ENCODE measurements at places on chromosomes 4 and X.

- DNase-seq = no peak
Observed at GRCh38 chrX:105114554-105115130, 105.9 kb downstream of the TEX13A start.

GRCh38 chr4:54527532-54527931 lies 130.2 kb upstream of the KIT start:
- no peak for DNase-seq

DNA sequence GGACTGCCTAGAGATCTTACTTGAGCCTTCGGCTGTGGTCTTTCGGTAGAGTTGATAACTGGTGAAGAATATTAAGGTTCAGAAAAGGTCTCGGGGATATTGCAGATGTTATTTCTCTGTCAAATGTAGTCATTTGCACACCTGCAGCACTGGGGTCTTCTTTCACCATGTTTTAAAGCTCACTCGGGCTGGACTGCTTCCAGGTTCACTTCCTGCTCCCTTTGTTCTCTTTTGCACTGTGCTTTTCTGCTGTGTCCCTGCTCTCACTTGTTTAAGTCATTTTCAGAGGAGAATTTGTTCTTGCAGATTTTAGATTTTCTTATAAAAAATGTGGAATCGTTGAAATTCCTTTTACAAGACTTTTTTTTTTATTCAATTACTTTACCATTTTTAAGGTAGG lies 68.5 kb downstream of the BMPR1B start:
- DNase-seq = no peak

DNA sequence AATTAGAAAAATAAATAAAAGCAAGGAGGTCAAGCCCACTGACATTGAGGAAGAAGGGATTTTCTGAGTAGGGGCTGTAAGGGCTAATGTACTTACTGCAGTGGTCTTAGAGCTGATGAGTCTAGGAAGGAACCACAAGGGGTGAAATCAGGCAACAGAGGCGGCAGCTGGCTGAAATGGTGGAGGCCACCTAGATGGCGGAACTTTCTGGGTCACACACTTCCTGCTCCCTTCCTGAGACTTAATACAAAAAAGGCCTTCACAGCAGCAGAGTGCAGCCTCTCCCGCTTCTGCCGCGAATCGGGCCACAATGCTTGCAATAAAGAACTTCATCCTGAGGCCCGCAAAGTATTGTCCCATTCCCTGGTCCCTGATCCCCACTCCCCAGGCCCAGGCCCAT lies 15.4 kb downstream of the SNX12 start:
- no peak for DNase-seq

DNA sequence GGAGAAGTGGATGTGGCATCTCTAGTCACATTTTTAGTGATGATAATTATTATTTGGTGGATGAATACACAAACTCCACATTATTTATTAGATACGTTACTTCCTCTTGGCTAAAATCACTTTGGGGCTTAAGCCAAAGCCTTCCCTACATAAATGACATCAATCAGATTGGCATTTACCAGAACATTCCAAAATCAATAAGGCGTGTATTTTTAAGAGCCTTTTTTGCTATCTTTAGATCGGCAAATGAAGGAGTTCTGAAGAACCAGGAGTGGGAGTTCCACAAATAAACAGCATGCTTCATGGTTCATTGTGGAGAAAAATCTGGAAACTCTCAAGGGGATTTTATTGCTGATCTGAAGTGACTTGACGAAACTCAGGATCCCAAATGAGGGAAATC lies 89.7 kb downstream of the AMELX start:
- DNase-seq = no peak

- no peak for DNase-seq
Observed at GRCh38 chr4:10243856-10244255, 127.3 kb upstream of the WDR1 start.

- no peak for DNase-seq
Observed at GRCh38 chr4:55830716-55831115, 11.1 kb downstream of the EXOC1L start.

DNA sequence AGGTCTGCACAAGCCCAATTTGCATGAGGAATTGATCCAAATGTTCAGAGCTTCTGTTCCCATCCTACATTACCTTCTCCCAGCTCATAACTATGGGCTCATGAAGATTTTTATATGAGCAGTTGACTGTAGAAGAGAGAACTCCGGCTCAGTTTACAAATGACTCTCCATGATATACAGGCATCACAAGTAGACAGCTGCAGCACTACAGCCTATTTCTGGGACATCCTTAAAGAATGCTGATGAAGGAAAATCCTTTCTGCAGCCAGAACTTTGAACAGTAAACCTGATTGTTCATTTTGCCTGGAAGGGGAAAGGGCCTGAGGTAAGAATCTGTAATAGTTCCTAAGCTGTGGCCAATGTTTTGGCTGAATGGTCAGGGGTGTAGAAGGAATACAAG lies 174.1 kb upstream of the CXCL13 start:
- DNase-seq = no peak

- DNase-seq = no peak
Observed at GRCh38 chr4:114495471-114495928, 103.1 kb upstream of the UGT8 start.

GRCh38 chr4:110211007-110211769 lies 12.8 kb upstream of the ELOVL6 start:
- DNase-seq = peak; percentile 42

- no peak for DNase-seq
Observed at GRCh38 chrX:75963774-75964173, 178.7 kb upstream of the MAGEE2 start.

- no peak for DNase-seq
Observed at GRCh38 chr4:953574-953915, 19.8 kb downstream of the DGKQ start.

DNA sequence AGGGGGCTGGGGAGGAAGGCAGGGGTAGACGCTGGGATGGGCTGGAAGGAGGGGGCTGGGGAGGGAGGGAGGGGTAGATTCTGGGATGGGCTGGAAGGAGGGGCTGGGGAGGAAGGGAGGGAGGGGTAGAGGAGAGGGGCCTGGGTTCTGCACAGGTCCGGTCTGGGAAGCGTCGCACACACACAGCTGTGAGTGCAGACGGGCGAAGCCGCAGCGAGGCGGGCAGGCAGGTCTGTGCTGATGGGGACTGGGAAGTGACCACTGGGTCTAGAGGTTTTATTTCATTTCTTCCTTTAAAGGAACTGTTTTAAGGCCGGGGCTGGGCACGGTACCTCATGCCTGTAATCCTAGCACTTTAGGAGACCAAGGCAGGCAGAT lies 69.1 kb upstream of the MXD4 start:
- no peak for DNase-seq

DNA sequence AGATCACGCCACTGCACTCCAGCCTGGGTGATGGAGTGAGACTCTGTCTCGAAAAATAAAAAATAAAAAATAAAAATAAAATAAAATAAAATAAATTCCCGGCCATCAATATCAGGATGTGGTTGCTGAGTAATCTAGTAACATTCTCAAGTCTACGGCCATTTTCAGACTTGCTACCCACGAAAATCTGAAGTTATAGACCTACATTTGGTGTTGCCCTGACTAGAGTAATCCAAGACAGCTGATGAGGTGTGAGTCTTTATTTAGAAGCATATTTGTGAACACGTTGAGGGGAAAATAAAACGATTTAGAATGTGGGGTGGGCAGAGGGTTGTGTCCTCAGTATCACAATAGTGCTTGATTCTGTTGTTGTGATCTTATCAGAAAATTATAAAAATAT lies 130.2 kb upstream of the MID1 start:
- DNase-seq = no peak

- no peak for DNase-seq
Observed at GRCh38 chr4:41177016-41177415, 37.3 kb downstream of the APBB2 start.

- no peak for DNase-seq
Observed at GRCh38 chrX:78624962-78625909, 33.9 kb downstream of the RTL3 start.

GRCh38 chrX:32867781-32868523 lies 343.4 kb downstream of the DMD start:
- DNase-seq = no peak

DNA sequence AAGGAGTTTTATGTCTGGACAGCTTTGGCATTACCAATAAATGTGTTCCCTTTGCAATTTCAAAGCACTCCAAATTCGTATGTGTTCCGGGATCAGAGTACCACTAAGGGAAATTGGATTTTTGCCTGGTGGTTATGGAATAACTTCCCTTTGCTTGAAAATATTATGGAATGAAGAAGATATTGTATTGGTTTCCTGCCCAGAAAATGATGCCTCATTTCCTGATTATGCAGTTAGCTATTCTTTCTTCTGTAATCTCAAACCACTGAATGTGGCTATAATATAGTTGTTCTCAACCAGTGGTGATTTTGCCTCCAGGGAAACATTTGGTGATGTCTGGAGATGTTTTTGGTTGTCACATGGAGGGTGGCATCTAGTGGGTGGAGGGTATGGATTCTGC lies 142.9 kb downstream of the PCDH7 start:
- no peak for DNase-seq

DNA sequence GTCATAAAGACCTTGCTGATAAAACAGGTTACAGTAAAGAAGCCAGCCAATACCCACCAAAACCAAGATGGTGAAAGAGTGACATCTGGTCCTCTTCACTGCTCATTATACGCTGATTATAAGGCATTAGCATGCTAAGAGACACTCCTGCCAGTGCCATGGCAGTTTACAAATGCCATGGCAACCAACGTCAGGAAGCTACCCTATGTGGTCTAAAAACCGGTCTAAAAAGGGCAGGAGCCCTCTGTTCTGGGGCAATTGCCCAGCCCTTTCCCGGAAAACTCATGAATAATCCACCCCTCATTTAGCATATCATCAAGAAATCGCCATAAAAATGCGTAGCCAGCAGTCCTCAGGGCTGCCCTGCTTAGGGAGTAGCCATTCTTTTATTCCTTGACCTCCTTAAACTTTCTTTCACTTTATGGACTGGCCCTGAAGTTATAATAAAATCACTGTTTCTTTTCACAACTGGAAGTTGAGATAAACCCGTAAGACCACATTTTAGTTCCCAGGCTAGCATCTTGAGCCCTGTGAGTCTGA lies 260.5 kb upstream of the FAT1 start:
- no peak for DNase-seq

DNA sequence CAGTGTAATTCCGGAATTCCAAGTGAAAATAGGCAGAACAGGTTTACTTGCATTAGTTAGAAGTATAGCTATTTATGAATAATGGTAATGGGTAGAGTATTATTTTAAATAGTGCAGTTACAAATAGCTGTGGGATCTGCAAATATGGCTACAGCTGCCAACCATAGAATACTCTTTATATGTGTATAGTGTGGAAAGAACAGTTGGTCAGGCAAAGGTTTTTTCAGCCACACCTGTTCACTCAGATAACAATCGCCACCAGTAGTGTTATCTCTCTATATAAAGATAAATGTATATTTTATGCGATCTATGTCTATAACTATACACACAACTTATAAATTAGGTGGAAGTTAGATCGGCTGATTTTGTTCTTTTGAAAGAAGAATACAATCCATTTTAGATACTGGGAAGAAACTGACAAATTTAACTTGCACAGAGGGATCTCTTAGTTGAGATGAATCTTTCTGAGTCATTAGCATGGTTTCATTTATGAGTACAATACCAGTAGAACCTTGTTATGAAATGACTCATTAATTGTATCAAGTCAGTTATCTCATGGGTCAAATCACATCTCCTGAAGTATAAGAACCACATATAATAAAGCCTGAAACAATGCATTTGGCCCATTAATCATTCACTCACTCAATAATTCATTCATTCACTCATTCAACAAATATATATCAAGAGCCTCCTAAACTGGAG lies 100.9 kb upstream of the NR3C2 start:
- no peak for DNase-seq

GRCh38 chrX:25558137-25558536 lies 542.4 kb upstream of the ARX start:
- DNase-seq = no peak

DNA sequence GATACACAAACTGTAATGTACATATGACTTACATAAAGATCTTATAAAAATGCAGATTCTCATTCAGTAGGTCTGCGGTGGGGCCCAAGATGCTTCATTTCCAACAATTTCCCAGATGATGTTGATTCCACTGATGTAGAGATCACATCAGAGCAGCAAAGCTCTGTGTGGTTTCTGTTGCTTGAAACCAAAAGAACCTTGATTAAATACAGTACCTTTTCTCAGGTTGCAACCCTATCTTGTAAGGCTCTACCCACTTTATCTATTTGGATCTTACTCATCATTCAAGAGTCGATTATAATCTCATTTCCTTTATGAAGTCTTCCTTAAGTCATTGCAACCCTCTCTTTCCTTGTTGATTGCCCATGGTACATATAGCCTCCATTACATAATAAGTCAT lies 816.8 kb downstream of the RPA4 start:
- DNase-seq = no peak

- no peak for DNase-seq
Observed at GRCh38 chr4:7140692-7141069, 51.7 kb upstream of the SORCS2 start.

- DNase-seq = no peak
Observed at GRCh38 chr4:8459867-8460445, 19.4 kb downstream of the TRMT44 start.

GRCh38 chrX:35819241-35819640 lies 21.1 kb downstream of the MAGEB16 start:
- DNase-seq = no peak

GRCh38 chr4:45102716-45103115 lies 376.4 kb upstream of the GNPDA2 start:
- no peak for DNase-seq

GRCh38 chr4:10140866-10141759 lies 24.5 kb upstream of the WDR1 start:
- DNase-seq = no peak

- no peak for DNase-seq
Observed at GRCh38 chrX:67004451-67004850, 365.6 kb upstream of the EDA2R start.

- no peak for DNase-seq
Observed at GRCh38 chr4:180160195-180160983, 2082.8 kb upstream of the TENM3 start.

DNA sequence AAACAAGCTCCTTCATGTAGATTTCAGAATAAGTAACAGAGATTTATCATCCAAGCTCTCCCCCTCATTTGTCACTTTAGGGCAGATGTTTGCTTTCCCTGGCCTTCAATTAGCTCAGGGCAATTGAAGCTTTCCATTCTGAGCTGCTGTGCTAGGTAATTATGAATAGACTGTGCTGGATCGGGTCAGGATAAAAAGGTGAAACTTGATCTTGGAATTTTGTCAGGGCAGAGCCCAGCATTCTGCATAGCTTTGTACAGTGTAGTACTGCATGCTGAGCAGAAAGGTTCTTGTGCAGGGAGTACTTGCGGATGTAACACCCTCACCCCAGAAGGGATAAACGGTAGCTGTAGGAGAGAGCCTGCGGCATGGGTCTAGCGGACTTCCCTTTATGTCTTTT lies 64.0 kb upstream of the CLDN34 start:
- no peak for DNase-seq

GRCh38 chr4:153809307-153809706 lies 20.4 kb upstream of the SFRP2 start:
- DNase-seq = peak; percentile 50

- DNase-seq = no peak
Observed at GRCh38 chr4:3739577-3739976, 26.6 kb upstream of the ADRA2C start.

All from naive thymus-derived CD4-positive, alpha-beta T cell (primary cell).